ENCODE measurements at places on chromosomes 6 and 20.

GRCh38 chr6:12012038-12012557, at the start of gene HIVEP1:
Gene HIVEP1, plus strand, starts transcription at chr6:12012312. Its CDS starts 3,317 bp downstream, at chr6:12015629.
- DNase-seq, result no peak

GRCh38 chr6:3868544-3868943, 19.4 kb downstream of the FAM50B start:
- no peak for DNase-seq

- no peak for DNase-seq
Observed at GRCh38 chr6:168979254-168979653, 274.4 kb downstream of the THBS2 start.

DNA sequence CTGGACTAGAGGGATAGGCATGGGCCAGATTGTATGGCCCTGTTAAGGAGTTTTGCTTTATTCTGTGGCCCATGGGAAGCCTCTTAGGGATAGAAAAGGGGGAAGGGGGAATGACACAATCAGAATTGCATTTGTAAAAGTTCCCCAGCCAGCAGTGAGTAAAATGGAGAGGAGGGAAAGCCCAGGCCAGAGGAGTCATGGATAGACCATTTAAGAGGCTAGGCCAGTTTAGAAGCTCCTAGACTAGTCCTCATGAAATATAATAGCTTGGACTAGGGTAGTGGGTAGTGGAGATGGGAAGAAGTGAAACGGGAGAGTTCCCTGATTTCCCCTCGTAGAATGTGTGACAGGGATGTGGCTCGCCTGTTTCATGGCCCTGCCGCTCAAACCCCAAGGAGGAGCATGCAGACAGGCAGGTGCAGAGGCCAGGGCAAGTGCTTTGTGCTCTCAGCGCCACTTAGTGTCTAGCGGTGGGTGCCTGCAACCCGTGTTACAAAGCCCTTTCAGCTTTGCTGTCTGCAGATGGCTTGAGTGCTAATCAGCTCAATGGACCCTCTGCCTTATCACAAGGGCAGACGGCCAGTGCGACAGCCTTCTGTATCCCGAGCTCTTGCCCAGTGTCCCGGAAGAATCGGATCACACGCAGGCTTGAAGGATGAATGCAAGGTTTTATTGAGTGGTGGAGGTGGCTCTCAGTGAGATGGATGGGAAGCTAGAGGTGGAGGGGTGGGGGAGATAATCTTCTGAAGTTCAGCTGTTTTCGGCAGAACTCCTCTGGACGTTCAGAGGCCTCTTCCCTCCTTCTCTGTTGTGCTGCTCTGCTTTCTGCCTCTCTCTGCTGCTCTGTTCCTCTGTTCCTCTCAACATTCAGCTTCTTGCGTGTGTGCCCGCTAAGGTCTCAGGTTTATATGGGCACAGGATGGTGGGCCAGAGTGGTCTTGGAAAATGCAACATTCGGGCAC, 141.1 kb downstream of the CEP57L1 start:
- DNase-seq, result peak; percentile 99

DNA sequence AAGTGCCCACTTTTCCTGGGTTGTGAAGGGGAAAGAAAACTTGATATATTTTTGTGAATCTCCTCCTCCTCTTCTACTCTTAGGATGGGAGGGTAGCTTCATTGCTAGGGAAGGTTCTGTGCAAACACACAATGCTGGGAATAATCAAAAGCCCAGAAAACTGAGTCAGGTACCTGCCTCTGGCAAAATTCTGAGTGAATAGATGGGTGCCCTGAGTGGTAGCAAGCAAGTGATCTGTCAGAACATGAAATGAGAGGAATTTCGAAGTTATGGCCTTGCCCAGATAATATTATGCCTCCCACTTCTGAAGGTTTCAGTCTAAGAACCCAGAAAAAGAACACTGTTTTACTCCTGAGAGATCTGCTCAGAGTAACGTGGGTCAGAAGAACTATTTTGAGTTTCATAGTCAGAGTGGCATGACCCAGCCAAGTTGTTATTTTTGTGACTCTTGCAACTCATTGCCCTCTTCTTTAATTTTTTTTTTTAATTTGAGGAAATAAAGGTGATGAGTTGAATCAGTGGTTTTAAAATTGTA, 158.3 kb downstream of the BMP2 start:
- DNase-seq, result no peak

DNA sequence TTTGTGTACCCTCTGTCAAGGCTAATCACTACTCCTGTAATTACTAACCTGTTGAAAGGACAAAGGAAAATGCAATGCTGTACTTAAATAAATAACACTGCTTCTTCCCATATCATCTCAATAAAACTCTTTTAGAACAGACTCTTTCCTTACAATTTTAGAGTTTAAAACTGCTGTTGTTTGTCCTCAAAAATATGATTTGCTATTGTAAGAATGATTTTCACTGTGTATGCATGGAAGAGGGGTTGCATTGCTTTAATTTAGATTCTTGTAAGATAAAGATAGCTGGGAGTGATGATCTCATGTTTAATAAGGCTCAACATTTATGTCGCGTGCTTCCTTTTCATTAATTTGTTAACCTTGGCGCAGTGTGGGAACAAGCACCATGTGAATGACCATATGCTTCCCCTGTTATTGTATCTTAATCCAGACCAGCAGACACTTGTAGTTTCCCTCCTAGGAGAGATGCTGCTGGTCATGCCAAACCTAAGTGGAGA, 89.8 kb upstream of the ATXN1 start:
- DNase-seq, result peak; percentile 52

GRCh38 chr6:119449331-119450156, 100.0 kb upstream of the MAN1A1 start:
- DNase-seq, result no peak

GRCh38 chr6:34650823-34651222, 45.7 kb downstream of the ILRUN start:
- DNase-seq, result no peak
